Substantia nigra (tissue), 51 donors: ENCODE measurements at places on chromosomes 11 and 22.
A peak's percentile ranks its signal among the peaks of the same experiment; 100 is the strongest.

DNA sequence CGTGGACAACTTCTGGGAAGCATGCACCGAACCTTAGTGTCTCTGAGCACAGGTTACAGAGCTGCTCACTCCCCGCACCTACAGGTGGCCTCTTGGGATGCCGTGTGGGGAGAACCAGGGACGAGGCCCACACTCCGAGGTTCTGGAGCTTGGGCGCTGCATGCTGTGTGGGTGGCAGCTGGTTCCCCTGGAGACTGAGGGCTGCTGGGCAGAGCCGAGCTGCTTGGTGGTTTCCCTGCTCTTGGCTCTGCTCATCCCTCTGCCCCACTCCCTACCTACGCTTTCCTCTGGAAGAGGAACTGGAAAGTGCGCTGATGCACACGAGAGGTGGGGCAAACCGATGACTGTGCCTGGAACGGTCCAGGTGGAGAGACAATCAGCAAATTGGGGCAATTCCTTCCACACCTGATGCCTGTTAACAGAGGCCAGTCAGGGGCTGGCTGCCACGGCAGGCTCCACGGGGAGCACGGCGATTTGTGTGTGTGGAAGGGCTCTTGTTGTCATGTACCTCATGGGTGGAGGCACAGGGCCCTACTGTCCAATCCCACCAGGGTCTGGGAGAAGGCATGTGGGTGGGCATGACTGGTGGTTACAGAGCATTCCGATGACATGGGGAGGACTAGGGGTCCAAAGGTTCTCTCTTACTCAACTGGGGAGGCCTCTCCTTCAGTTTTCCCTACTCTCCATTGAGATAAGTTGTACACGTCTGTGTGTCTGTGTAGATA, 60.9 kb downstream of the ST14 start:
- DNase-seq: no peak

GRCh38 chr11:118921929-118922744, 3.6 kb downstream of the BCL9L start:
- no peak for DNase-seq

DNA sequence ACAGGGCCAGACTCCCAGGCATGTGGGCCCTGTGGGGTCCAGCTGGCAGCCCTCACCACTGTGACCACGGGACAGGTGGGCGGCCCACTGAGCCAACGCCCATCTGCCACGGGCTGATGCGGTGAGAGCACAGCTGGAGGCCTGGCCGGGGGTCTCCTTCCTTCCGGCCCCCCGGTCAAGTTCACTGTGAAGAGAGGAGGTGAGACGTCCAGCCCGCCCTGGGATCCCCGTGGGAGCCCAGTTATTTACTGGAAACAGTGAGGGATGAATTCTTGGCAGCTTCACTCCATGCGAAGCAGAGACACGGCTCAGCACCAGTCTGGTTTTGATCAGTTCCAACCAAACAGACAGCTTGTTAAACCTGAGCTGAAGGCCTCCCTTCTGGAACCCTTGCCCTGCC, 38.7 kb downstream of the WNT11 start:
- no peak for DNase-seq

DNA sequence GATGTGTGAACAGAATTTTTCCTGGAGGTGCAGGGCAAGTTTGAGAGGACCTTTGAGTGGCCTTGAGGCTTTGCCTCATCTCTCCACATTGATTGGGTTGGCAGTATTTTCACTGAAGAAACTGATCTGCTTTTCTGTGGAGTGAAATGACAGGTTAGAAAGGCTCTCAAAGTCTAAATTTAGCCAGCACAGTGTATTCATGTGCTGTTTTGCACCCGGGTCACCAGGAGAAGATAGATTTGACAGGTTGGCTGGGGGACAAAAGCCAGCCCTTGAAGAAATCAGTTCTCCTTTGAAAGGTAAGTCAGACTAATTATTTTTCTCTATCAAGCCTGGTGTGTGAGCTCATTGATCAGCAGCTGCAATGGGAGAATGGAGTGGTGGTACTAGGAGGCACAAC, 152.9 kb downstream of the DBX1 start:
- no peak for DNase-seq

GRCh38 chr11:22405377-22405776, 67.2 kb downstream of the SLC17A6 start:
- no peak for DNase-seq

GRCh38 chr11:88249706-88250105, 74.5 kb upstream of the RAB38 start:
- DNase-seq: no peak

- DNase-seq: no peak
Measured at GRCh38 chr11:2467695-2468055, 22.9 kb downstream of the KCNQ1 start.

GRCh38 chr11:40027720-40028119, 1431.7 kb downstream of the LRRC4C start:
- no peak for DNase-seq

- DNase-seq: no peak
Measured at GRCh38 chr11:65429724-65430405, 7.3 kb downstream of the NEAT1 start.

GRCh38 chr11:27405134-27405533, 42.1 kb upstream of the CCDC34 start:
- no peak for DNase-seq

DNA sequence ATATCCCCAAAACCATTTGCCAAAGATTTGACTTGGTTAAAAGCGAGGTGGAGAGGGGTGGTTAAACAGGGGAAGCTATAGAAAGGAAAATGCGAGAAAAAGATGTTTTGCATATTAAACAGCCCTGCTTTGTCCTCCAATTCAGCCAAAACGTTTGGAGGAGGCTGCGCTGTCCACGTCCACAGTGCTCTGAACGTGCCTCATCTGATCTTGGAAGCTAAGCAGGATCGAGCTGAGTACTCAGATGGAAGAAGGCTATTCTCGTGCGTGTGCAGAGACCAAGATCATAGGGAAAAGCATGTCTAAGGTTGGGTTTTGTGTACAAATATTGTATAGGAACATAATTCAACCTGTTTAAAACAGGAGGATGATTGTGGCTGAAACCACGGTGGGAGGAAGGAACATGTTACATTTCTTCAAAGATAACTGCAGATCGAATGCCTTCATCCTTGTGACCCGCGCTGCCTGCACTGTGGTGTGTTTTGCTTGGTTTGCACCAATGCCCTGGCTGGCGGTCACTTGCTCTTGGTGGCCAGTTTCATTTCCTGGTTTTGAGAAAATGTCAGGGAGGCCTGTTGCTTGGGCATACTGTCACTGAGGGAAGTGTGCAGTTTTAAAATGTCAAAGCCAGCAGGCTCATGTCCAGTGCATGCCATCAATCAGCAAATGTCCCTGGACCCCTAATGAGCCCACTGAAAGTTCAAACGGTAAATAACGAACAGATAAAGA, 40.4 kb downstream of the FLI1 start:
- DNase-seq: peak; percentile 14

DNA sequence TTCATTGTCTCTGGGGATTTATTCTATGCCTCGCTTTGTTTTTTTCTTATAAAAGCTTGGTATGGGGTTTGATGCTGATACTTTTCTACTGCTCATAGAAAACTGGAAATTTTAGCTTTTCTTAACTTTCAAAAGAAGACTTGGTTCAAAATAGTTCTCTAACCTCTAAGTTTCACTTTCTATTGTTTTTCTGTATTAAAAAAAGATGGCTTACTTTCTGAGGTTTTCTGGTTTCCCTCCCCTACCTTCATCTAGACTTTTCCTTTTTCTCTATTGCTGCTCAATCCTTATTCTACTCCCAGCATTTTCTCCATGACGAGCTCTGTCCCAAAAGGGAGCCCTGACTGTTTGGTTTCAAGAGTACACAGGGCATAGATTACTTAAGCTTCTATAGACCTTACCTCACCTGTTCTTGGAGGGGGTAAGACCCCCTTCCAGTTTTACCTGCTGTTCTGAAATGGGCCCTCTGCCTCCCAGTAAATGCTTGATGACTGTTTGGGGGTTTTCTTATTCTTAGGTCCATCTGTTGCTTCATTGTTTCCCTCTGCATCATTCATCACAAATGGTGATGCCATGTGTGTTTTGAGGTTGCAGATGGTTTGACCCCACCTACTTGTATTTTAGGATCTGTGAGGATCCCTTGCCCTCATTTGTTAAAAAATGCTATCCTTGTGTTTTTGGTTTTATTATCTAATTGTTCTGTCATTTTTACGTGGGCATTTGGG, 29.5 kb downstream of the DNHD1 start:
- DNase-seq: no peak

DNA sequence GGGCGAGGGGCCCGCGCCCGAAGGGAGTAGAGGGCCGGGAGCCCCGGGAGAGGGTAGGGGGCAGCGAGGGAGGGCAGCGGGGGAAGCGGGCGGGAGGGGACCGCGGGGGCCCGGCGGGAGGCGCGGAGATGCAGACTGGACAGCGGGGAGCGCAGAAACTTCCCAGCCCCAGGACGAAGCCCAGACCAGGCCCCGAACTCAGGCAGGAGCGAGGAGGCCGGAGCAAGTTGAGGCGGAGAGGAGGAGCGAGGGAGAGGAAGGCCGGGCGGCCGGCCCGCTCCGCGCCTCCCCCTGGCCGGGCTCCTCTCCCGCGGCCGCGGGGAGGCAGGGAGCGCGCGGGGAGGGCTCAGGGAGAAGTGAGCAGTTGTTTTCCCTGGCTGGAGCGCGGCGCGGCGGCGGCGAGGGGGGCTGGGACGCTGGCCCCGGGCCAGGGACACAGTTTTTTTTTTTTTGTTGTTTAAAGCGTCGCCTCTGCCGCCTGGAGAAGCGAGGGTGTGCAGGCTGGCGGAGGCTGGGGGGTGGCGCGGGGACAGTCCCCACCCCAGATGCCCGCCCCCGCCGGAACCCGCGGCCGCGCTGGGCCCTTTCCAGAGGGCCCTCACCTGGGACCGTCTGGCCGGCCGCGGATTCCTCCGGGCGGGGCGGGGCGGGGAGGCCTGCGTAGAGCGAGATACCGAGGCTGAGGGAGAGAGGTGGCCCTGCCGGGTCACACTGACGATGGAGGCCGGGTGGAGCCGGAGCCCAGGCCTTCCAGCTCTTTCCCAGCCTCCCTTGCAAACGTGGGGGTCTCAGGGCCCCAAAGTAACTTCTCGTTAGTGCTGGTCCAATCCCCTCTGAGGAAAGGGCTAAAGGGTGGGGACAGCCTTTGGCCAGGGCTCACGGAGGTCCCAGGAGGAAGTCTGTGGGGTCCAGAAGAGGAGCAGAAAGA, at the start of gene LTBP3:
TSS of gene LTBP3 (minus strand) at position 358 of the 928 bp plus-strand sequence. CDS start 400 bp downstream, outside the sequence.
- no peak for DNase-seq

- no peak for DNase-seq
Measured at GRCh38 chr11:6780829-6781228, 2.0 kb upstream of the OR2AG1 start.

DNA sequence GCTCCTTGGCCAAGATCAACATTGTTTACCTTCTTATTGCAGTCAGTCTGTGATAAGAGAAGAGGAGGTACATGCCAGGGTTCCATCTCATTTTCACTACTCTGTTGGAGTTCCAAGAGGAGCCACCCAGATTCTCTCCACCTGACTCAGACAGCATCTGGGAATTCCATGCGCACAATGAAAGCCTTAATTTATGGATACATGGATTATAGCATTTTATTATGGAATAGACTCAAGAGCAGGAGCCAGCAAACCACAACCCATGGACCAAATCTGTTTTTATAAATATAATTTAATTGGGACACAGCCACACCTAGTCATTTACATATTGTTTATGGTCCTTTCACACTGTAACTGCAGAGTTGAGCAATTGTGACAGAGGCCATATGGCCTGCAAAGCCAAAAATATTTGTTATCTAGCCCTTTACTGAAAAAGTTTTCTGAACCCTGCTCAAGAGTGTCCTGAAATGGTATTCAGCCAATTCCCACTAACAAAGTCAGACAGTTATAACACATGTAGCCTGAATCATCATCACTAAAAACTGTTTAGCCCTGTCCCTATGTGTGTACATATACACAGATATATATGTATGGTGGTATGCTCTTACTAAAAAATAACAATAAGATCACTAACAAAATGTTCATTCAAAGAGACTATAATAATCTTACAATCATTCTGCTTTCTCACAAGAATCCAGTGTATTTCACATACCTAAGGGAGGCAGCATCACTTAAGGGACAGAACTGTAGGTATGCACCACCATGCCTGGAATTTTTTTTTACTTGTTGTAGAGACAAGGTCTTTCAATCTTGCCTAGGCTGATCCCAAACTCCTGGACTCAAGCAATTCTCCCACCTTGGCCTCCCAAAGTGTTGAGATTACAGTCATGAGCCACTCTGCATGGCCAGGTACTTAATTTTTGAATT, 104.5 kb upstream of the TEAD1 start:
- no peak for DNase-seq

DNA sequence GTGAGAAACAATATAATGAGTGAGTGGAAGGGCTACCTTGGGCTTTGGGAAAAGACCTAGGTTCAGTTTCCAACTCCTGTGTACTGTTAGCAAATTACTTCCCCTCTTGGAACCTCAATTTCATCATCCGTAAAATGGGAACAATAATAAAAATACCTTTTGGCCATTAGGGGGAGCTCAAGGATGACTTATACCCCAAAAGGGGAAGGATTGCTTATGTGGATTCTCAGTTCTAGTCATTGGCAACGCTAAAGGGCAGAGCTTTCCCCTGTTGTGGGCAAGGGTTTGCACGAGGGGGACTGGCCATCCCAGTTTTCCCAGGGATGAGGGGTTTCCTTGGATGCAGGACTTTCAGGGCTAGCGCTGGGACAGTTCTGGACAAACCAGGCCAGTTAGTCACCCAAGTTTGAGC, 3.1 kb upstream of the COMMD9 start:
- no peak for DNase-seq

- no peak for DNase-seq
Measured at GRCh38 chr22:34702279-34702678, 363.7 kb upstream of the ISX start.

GRCh38 chr11:85281550-85281949, 345.6 kb downstream of the DLG2 start:
- no peak for DNase-seq

- no peak for DNase-seq
Measured at GRCh38 chr11:65535102-65535501, 10.2 kb downstream of the SCYL1 start.

- no peak for DNase-seq
Measured at GRCh38 chr11:35265755-35266454, 126.9 kb downstream of the CD44 start.

DNA sequence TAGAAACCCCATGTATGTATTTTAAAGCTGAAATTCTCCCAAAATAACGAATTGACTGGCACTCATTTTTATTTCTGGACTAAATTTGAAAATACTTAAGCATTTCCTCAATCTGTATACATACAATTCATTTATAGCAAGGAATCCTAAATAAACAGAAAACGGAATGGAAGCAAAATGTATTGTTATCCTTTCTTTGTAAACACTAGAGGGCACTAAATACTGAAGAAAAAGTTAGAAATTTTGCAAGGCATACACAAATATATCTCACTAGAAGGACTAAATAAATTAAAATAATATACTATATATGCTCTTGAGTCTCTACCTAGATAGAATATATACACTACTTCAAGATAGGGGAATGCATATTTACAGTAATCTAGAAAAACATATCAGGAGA, 23.1 kb upstream of the ANO5 start:
- DNase-seq: no peak
